PC-3 (cell line): ENCODE measurements at places on chromosomes 7 and 10. TPM values are rescaled to one million over a fixed set of nuclear protein-coding genes. Genes with fewer than 3 reads are reported as not detected.

DNA sequence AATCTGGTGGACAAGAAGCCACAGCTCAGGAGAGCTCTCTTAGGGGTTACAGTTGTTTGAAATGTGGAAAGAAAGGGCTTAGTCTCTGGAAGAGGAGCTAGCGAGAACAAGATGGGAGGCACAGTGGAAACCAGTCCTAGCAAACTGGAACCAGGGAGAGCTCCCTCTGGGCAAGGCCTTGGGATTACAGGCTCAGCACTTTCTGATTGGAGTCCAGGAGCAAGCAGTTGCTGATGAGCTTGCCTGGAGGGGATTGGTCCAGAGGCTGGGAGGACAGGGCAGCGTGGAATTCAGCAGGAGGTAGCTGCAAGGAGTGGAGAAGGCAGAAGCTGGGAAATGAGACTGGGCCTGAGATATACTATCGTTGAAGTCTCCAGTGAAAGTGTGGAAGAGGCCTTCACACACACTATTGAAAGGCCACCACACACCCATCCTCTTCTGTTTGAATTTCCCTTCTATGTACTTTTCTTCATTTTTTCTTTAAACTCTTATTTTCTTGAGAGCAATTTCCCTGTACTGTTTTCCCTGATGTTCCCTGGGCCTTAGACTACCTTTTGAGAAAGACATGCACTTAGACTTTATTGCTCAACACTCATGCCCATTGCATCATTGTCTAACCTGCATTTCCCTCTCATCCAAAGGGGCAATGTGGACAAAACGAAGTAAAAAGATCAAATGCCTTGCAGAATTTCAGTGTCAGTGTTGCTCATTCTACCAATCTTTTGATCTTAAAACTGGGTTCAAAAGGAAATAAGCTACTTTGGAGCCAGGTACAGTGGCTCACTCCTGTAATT, 57.8 kb upstream of the LANCL2 start:
- H3K36me3 ChIP-seq: no peaks in the 10 kb centered on the region
- no peak for DNase-seq
- peaks cover 3% of the 10 kb centered on the region; the same call in 1 of the 2 replicates for H3K4me1 ChIP-seq
- no peak overlapping the region for H3K4me3 ChIP-seq
- H3K27me3 ChIP-seq: no peaks in the 10 kb centered on the region

DNA sequence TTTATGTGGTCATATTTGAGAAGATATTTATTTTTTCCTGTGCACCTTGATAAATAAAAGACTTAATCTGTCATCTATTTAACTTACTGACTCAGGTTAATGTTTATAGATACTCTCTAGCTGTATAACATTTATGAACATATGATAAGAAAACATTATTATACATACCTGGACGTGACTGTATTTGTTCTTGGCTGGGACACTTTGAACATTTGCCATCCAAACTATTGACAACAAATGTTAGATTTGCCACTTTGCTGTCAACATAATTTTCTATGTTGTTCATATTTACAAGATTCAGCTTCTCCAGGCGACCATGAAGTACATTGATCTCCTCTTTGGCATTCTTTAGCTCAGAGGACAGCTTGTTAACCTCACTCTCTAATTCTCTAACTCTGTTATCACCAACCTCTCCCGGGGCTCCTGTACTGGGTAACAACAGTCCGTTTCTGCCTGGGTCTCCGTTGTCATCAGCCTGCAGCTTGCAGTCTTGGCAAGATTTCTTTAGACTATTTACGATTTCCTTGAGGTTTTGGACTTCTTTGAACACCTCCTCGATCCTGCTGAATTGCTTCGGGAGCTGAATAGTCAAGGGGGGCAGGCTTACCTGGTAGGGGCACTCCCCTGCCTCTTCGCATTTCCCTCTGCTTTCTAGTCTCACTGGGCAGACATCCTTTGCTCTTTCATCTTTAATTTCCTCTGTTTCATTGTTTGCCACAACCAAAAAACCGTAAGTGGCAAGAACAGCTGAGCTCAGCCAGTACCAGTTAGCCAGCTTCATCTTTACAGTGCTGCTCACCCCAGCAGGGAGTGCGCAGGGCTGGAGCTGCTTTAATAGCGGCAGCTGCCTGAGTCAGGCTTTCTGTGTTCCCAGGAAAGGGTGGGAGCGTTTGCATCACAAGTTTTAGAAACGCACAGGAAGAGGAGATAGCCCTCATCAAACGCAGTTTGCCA, at the start of gene FGL2:
Gene FGL2 (minus strand): TSS at position 807 of the 954 bp plus-strand sequence. CDS start 26 bp downstream, at position 781.
- no peaks in the 10 kb centered on the region for H3K27me3 ChIP-seq
- H3K4me1 ChIP-seq: peaks cover 14% of the 10 kb centered on the region
- no peaks in the 10 kb centered on the region for H3K36me3 ChIP-seq
- H3K27ac ChIP-seq: no peak within 1 kb of the TSS

GRCh38 chr10:60517805-60518204, 128.1 kb upstream of the ANK3 start:
- H3K4me1 ChIP-seq: peaks cover 13% of the 10 kb centered on the region
- H3K27ac ChIP-seq: no peak overlapping the region
- H3K27me3 ChIP-seq: no peaks in the 10 kb centered on the region
- peak; percentile 49 for DNase-seq

GRCh38 chr7:158945519-158945918, 89.2 kb downstream of the DYNC2I1 start:
- H3K27ac ChIP-seq: no peak overlapping the region
- H3K36me3 ChIP-seq: peaks cover 32% of the 10 kb centered on the region
- DNase-seq: no peak

- DNase-seq: no peak
- H3K27me3 ChIP-seq: no peaks in the 10 kb centered on the region
- no peaks in the 10 kb centered on the region for H3K36me3 ChIP-seq
- no peak overlapping the region for H3K4me3 ChIP-seq
- H3K27ac ChIP-seq: no peak overlapping the region
These were observed 318.2 kb upstream of the CELF2 start for GRCh38 chr10:10699427-10699826.

DNA sequence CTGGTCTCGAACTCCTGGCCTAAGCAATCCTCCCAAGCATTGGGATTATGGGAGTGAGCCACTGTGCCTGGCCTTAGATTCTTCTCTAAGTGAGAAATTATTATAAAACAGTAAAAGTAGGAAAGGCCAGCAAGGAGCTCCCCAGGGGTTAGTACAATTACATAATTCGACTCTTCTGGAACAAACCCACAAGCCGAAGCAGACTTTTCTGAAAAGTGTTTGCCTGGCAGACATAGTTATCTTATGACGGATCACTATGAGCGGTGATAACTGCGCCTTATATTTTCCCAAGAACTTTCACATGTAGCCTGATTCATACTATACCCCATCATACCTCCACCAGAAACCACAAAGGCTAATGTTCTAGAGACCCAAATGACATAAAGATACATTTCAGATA, 30.2 kb upstream of the SH3PXD2A start:
- DNase-seq: no peak
- no peaks in the 10 kb centered on the region for H3K27me3 ChIP-seq
- peaks cover 41% of the 10 kb centered on the region for H3K4me1 ChIP-seq
- peaks cover 4% of the 10 kb centered on the region; the same call in 1 of the 2 replicates for H3K36me3 ChIP-seq
- H3K4me3 ChIP-seq: no peak overlapping the region
- no peak overlapping the region for H3K27ac ChIP-seq

GRCh38 chr7:84455788-84456187, 261.2 kb upstream of the SEMA3A start:
- H3K4me3 ChIP-seq: no peak overlapping the region
- no peaks in the 10 kb centered on the region for H3K27me3 ChIP-seq
- H3K36me3 ChIP-seq: no peaks in the 10 kb centered on the region
- DNase-seq: peak; percentile 22

Gene FANK1
- total RNA-seq: 0.95 and 2.4 TPM in 2 replicates

Gene PLEKHS1
- not detected in 2 replicates for total RNA-seq

Gene FGL2
- total RNA-seq: not detected in 2 replicates

Gene TEX36
- total RNA-seq: not detected in 2 replicates

Gene SLC39A12
- total RNA-seq: not detected in 2 replicates

Gene PURB
- total RNA-seq: 8.9 and 14.6 TPM in 2 replicates

Gene EPHA1
- 43.9 and 46.4 TPM in 2 replicates for total RNA-seq

Gene TCAF2
- total RNA-seq: 7.9 and 9.7 TPM in 2 replicates

Gene RPEL1
- total RNA-seq: not detected in 2 replicates

Gene ZNF800
- total RNA-seq: 13.2 and 18.5 TPM in 2 replicates
